ENCODE measurements at places on chromosomes 2 and 18.

DNA sequence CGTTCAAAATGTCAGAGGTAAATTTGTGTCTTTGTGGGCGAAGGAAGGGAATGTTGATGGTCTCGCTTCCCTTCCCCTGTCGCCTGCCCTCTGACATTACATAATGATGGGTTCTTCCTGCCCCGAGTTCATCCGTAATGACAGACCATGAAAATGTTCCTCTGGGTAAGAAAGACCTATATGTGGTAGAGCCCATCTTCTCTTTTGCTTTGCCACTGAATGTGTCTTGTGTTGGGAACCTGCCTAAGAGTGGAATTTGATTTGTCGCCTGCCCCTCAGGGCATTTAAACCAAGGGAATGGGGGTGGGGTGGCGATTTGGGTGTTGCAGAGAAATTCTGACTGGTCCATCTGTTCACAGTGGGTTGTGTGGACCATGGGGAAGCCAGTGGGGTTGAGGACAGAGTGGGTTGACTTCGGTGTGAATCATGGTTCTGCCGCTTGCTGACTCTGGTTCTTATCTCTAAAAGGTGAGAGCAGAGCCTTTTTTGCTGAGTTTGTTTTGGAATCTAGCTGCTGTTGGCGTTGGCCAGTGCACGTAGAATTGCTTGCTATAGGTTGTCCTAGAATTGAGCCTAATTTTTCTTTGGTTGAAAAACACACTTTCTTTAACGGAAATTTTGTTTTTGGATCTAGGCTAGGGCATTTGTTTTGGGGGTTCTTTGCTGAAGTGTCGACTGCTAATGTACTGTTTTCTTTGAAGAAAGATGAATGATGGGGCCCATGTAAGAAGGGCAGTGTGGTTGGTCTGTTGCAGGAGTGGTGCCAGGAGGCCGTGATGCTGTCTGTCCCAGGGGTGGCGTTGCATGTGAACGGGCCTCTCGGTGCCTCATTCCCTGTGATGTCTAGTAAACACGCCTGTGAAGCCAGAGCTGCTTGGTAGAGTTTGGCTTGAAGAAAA is 1.3 kb downstream of the INPP4A start:
- DNase-seq, result no peak

- no peak for DNase-seq
These were observed 178.9 kb downstream of the LNPK start for GRCh38 chr2:175823002-175823706.

DNA sequence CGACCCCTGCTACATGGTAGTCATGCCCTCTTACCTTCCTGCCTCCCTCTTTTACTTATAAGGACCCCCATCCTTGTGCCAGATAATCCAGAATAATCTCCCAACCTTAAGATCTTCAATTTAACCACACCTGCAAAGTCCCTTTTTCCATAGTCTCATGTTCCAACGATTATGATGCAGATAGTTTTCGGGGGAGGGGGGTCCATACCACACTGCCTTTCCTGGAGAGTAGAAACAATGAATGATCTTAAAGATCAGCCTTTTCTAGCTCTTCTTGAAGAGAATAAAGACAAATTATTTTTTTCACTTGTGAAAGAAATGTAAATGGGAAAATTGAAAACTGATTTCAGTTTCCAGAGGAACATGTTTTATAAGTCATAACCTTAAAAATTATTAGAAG is 4.3 kb upstream of the FAM98A start:
- no peak for DNase-seq

- no peak for DNase-seq
These were observed 62.8 kb downstream of the ICA1L start for GRCh38 chr2:202808754-202809153.

DNA sequence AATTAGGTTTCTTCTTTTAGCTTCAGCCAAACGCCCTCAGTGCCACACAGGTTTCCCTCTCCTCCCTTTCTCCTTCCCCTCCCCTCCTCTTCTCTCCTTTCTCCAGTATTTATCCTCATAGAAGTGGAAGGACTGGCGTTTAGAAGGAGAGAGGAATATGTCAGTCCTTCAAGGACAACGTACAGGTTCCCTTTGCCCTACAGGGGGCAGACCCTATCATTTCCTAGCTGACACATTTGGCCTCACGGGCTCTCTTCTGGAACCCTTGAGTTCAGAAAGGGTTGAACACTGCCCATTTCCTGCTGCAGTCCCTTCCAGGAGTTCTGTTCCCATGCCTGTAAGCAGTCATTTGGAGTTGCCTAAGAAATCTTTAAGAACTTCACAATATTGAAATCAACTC is 46.1 kb downstream of the CDCA7 start:
- no peak for DNase-seq

DNA sequence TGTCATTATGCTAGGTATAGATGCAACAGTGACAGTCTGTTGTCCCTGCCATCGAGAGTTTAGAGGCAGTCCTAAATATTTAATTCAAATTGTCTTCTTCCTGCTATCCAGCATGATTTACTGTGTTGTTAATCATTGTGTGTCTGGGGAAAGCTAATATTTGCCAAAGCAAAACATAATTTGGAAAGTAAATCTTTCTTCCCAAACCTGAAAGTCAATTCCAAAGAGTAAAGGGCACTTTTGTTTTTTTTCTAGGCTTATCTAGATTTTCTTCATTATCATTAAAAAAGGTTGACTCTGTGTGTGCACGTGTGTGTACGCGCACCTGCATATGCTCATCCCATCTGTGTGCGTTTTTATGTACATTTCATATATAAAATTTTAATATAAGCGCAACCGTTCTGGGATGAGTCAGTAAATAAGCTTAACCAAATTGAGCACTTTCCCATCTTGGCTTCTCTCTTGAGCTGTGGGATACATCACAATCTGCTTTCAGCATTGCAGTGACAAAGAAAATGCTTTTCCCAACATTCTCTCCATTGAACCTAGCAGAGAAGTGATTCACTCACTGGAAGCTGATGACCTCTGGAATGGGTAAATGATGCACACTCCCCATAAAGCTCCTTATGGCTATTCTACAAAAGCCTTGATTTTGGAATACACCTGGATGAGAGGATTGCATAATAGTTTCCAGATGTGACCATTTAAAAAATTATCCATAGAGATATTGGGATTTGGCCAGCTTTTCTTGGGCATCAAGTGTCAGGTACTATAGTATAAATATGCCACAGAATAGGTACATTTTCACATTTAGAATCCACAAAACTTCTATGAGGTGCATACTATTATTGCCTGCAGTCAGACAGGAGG is 488.4 kb downstream of the ADCYAP1 start:
- no peak for DNase-seq

DNA sequence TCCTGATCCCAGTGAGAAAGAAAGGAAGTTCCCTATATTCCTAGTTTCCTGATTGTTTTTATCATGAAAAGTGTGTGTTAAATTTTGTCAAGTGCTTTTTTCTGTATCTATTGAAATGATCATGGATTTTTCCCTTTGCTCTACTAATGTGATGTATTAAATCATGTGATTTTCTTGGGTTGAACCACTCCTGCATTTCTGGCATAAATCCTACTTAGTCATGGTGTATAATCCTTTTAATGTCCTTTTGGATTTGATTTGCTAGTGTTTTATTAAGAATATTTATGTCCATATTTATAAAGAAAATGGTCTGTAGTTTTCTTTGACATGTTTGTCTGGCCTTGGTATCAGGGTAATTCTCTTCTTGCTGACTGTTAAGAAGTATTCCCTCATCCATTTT is 87.3 kb upstream of the CNGA3 start:
- DNase-seq, result no peak

GRCh38 chr18:7452331-7452730 is 114.8 kb upstream of the PTPRM start:
- no peak for DNase-seq

GRCh38 chr2:220281771-220282170 is 654.3 kb downstream of the SLC4A3 start:
- DNase-seq, result no peak

DNA sequence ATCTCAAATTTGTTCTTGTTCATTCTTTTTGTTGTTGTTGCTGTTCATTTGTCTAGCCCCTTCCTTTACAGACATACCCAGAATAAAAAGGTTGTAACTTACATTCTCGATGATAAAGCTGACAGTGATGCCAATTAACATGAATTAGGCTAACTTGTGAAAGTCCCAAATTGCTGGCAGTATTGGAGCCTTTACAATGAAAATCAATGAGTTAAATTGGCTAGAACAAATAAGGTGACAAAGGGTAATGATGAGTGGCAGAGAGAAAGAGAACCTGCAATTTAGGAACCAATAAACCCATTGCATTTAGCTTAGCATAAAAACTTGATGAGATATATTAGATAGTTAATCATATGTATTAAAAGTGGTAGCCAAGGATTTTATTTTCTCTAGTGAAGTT is 521.0 kb downstream of the ADCYAP1 start:
- DNase-seq, result no peak

DNA sequence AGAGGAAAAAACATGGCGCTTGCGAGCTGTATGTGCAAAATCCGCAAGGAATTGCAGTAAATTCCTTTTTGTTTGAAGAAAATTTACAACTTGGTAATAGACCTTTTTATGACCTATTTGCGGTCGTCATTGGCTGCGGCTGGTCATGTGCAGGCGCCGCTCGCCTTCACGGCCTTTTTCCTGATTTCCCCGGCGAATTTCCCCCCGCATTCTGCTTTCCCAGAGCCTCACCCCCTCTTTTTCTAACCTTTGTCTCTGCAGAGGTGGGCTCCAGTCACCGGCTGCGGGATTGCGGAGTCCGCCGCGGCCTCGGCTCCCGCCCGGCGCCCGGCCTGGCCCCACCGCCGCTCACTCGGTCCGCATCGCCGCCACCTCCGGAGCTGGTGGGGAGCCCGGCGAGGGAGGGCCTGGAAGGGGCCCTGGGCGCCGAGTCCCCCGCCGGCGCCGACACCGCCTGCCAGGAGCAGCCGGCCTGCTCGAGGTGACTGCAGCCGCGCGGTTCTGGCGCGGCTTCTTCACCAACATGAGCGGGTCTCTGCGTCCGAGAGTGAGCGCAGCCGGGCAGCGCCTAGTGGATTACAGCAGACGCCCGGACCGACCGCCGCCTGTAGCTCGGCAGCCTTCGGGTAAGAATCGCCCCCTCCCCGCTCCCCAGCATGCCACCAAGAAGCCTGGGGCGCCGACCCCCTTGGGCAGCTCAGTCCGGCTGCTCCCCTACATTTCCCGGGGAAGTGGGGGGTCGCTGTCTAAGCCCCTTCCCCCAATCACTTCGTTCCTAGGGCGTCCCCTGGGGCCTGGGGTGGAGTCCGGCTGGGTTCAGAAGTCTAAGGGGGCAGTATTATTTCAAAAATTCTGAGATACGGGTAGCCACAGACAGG is 7.1 kb downstream of the HOXD8 start:
- DNase-seq, result no peak
